ENCODE measurements at places on chromosomes 3 and 15. TPM values are rescaled to one million over a fixed set of nuclear protein-coding genes. Genes with fewer than 3 reads are reported as not detected.
A peak's percentile ranks its signal among the peaks of the same experiment; 100 is the strongest.

Gene RPP25
- total RNA-seq: 9.4 TPM

DNA sequence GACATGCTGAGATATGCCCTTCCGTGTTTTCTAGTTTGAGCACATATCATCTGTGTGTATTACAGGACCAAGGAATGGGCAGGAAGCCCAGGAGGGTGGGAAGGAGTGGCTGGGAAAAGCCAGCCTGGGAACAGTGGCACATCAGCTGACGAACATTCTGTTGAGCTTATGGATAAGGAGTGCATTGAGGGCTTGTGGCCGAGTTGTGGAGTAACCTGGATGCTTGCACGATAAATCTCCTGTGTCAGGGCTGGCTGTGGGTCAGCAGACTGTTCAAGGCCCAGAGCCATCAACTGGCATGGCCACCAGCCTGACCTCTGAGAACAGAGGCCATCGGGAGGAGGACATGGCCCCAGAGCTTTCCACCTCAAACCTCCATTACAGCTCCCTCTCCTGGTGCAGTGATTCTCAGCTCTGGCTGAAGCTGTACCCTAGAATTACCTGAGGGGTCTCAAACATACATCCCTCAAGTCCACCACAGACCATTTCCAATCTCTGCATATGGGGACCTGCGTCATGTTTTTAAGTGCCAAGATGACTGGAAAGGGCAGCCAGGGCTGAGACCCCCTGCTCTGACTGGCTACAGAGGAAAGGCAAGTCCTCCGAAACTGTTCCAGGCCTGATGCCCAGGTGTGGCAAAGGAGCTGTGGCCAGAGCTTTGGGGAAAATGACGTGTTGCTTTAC, 4.8 kb upstream of the VILL start:
- H3K27ac ChIP-seq: peak overlapping the region; percentile 69
- H3K4me3 ChIP-seq: no peak overlapping the region
- peaks cover 24% of the 10 kb centered on the region for H3K36me3 ChIP-seq
- no peaks in the 10 kb centered on the region for H3K27me3 ChIP-seq

DNA sequence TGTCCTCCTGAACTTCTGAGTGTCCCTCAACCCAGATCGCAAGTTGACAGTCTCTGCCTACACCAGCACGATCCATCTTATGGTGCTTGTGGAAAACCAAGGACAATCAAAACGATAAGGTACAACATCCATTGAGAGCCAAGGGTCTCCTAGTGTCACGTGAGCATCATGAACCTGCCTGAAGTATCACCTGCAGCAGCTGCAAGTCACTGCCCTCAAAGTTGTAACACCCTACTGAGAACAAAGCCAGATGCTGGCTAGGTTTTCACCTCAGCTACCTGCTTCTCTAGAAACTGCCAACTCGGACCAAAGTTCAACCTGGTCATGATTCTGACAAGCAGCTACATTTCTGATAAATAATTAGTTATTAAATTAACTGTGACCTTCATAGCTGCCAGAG, 17.5 kb downstream of the C2CD4B start:
- H3K27me3 ChIP-seq: no peaks in the 10 kb centered on the region
- H3K27ac ChIP-seq: no peak overlapping the region
- no peak for DNase-seq
- H3K36me3 ChIP-seq: no peaks in the 10 kb centered on the region
- no peaks in the 10 kb centered on the region for H3K4me1 ChIP-seq
- H3K4me3 ChIP-seq: no peak overlapping the region

DNA sequence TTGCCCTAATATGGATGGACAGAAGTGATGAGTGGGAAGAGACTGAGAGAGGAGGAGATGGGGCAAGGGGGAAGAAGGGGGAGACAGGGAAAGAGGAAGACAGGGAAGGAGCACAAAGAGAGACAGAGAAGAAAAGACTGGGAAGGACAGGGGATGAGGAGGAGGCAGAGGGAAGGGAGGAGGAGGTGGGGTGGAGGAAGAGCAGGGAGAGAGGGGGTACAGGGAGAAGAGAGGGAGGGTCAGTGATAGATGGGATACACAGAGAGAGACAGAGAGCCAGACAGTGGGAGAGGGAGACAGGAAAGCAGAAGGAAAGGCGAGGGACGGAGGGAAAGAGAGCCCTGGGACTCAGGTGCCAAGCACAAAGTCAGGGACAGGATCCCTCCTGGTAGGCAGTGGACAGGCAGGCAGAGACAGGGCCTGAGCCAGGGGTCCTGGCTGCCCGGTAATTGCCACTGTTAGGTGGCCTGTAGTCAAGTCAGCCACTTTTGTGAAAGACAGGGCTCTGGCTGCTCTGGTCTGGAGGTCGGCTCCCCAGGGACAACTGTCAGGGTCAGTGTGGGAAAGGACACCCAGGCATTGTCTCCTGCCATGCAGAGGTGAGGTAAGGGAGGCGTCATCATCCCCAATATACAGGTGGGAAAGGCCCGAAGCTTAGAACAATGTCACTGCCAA, 9.8 kb downstream of the VILL start:
- no peak for DNase-seq
- no peak overlapping the region for H3K27ac ChIP-seq
- no peaks in the 10 kb centered on the region for H3K27me3 ChIP-seq
- peaks cover 15% of the 10 kb centered on the region for H3K36me3 ChIP-seq
- peaks cover 24% of the 10 kb centered on the region for H3K4me1 ChIP-seq
